Left colon (tissue), 2 donors: ENCODE measurements at places on chromosomes 13 and 19.

DNA sequence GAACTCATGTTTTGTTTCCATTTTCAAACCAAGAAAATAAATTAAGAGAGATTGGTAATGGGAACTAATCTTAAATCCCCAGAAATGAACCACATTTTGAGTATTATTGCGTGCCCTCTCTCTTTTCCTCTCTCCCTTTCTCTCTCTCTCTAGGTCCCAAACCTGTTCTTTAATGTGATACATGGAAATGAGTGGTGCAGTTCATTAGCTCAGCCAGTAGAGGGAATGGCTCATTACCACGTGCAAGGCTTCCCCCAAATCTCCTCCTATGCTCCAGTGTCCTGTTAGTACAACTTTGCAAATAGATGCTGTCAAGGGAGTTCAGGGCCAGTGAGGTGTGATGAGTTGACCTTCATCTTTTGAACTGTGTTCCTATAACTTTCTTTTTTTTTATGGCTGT is 178.4 kb downstream of the FGF9 start:
- DNase-seq: no peak

DNA sequence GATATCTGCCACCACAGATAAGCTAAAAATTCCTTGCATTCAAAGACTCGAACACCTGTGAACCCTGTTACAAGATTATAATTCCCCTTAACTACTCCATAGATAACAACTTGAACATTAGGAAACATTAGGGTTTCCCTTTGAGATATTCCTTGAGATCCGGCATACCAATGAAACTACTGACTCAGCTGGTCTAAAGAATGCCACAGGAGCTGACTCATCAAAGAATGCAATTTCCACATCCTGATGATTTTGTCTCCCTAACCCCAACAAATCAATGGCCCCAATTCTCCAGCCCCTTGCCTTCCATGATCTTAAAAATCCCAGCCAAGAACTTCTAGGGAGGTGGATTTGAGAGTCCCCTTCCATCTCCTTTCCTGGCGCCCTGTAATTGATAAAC is 35.6 kb upstream of the ZNF599 start:
- no peak for DNase-seq

DNA sequence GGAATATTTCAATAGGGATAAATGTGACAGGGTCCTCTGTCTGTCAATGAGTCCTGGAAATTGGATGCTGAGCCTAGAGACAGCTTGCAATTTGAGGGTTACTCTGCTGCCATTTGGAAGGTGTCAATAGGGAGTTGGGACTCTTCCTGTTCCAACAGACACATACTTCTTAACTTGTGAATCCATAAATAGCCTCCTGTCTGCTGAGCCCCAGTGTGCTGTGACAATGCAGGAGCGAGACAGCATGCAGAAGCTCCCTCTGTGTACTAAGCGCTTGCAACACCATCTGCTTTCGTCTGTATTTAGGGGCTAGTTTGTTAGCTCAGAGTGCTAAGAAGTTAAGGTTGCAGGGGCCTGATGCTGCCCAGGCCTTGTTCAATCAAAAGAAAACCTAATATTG is 58.5 kb upstream of the GPR12 start:
- no peak for DNase-seq

DNA sequence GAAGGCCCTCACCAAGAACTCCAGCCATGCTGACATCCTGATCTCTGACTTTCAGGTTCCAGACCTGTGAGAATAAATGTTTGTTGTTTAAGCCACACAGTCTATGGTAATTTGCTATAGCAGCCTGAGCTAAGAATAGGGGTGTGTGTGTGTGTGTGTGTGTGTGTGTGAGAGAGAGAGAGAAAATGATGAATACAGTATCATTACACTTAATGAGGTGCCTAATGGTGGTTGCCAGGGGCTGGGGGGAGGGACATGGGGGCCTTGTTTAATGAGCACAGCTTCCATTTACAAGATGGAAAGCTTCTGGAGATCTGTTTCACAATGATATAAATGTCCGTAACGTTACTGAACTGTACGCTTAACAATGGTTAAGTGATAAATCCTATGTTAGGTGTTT is 53.8 kb upstream of the LATS2 start:
- no peak for DNase-seq

DNA sequence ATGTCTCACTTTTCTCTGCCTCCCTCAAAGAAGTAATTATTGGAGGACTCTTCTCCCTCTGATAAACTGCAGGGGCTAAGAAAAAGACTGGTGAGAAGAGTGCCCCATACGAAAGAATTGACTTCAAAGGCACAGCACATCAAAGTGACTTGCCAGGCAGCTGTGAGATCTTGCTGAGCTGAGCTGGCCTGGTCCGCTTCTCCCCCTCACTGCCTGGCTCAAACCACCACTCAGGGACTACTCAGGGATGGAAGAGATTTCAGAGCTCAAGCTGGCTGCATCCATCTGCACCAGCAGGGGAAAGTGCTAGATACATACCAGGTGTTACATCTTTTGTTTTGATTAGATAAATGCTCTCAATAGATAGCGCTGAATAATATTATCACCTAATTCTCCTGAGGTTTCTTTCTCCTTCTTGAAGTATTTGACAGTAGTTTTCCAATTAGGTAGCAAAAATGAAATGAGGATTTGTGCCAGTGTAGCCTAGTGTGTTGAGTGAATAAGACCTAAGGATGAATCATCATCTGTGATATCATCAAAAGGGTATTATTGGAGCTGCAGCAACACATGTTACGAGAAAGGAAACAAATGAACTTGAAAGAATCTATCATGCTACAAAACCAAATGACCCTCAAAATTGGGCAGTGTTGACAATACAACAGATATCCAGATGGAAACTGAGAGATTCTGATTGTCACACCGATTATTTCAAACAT is 379.8 kb downstream of the TBC1D4 start:
- DNase-seq: no peak

DNA sequence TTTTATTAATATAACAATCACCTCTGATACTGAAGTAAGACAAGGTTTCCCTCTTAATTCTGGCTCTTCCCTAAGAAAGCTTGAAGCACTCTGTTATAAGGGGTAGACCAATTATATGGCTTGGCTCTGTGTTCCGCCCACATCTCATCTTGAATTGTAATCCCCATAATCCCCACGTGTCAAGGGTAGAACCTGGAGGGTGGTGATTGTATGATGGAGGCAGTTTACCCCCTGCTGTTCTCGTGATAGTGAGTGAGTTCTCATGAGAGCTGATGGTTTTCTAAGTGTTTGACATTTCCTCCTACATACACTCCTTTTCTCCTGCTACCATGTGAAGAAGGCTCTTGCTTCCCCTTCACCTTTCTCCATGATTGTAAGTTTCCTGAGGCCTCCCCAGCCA is 363.8 kb upstream of the PCDH20 start:
- no peak for DNase-seq

GRCh38 chr13:46149272-46150133 is 32.5 kb downstream of the LCP1 start:
- no peak for DNase-seq

DNA sequence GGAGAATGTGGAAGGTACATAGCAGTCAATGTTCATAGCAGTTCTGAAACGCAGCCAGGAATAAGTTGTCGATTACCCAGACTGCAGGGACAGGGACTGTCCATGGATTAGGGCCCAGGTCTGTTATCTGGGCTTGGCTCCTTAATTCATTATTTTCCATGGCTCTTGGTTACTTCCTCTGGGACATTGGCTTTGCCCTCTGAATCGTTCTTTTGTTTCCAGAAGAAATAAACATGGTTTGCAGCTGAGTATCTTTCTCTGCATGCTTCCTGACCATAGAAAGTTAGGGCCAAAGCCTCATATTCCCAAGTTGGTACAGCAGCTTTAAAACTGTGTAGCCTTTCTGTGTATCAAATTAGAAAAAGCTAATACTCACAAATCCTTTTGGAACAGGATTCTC is 121.7 kb upstream of the MAB21L1 start:
- no peak for DNase-seq

- DNase-seq: no peak
These were observed 44.3 kb downstream of the BBC3 start for GRCh38 chr19:47186446-47187334.

- peak; percentile 50 for DNase-seq
These were observed 1.2 kb downstream of the AP3D1 start for GRCh38 chr19:2149980-2150793.

GRCh38 chr19:10339380-10339960 is at the start of gene ICAM3:
TSS of gene ICAM3 (minus strand) at chr19:10339624. CDS start at chr19:10339614, 10 bp downstream.
- peak; percentile 44 for DNase-seq

DNA sequence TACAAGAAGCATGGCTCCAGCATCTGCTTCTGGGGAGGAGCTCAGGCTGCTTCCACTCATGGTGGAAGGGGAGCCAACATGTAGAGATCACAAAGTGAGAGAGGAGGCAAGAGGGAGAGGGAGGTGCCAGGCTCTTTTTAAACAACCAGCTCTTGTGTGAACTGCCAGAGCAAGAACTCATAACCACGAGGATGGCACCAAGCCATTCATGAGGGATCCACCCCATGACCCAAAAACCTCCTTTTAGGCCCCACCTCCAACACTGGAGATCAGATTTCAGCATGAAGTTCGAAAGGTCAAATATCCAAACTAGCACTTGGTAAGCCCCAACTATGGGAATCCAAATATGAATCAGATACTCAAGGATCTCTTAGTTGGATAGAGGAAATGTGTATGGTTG is 131.2 kb downstream of the RXFP2 start:
- no peak for DNase-seq

- DNase-seq: no peak
These were observed 106.9 kb downstream of the POSTN start for GRCh38 chr13:37491661-37492060.

DNA sequence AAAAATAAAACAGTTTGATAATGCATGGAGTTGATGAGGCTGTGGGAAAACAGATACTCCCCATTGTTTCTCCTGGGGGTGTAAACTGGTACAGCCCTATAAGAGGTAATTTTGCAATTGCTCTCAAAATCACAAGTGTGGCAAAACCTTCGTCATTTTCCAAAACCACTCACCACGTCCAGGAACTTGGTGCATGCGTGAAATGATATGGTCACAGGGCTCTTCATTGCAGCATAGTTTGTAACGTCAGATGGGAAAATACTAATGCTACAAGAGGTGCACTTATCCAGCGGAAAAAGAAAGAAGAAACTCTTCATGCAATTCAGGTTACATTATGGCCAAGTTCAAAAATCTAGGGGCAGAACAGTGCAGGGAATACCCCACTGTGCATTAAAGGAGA is 11.9 kb upstream of the PLAUR start:
- DNase-seq: no peak

DNA sequence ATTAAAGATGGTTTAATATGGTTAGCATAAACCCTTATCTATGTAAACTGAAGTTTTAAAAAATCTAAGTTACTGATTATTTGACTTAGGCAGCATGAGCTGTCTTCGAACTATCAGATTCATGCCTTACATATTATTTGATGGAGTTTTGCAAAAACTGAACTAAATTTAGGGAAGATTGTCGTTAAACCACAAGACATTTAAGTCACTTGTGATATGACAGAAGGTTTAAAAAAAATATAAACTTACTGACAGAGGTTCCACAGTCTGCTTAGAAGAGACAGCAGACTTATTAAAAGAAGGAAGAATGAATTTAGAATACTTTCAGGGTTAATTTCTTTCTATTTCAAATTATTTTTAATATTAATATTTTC is 110.9 kb upstream of the FRY start:
- DNase-seq: no peak

DNA sequence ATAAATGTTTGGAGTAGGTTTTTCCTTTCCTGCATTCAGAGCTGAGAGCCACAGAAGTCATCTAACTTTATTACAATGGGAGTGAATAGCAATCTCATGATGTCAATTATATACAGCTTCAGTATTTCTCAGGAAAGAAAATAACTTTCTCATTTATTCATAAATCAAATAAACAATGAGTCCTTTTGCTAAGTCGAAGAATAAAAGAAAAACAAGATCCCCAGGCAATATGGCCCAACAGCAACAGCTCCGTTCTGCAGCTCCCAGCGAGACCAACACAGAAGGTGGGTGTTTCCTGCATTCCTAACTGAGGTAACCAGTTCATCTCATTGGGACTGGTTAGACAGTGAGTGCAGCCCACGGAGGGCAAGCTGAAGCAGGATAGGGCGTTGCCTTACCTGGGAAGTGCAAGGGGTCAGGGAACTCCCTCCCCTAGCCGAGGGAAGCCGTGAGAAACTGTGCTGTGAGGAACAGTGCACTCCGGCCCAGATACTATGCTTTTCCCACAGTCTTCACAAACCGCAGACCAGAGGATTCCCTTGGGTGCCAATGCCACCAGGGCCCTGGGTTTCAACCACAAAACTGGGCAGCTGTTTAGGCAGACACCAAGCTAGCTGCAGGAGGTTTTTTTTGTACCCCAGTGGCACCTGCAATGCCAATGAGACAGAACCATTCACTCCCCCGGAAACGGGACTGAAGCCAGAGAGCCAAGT is 128.2 kb downstream of the SLITRK1 start:
- DNase-seq: no peak

DNA sequence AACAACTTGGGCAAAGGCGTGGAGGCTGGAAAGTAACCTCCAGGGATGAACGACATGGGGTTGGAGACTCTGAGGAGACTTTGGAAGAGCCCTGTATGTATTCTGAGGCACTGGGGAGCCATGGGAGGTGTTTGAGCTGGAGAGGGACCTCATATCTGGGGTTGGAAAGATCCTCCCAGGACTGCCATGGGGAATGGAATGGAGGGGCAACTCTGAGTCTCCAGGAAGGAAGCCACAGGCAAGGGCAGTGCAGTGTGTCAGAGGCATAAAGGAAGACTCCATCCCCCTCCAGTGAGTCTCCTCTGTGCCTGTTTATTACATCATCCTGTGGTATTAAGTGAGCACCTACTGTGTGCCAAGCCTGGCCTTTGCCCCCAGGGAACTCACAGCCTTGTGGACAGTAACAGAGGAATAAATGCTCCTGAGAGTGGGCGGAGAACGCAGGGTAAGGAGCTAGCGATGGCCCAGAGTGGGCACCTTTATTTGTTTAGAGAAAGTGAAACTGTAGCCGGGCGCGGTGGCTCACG is 7.7 kb downstream of the PEAK3 start:
- DNase-seq: no peak

DNA sequence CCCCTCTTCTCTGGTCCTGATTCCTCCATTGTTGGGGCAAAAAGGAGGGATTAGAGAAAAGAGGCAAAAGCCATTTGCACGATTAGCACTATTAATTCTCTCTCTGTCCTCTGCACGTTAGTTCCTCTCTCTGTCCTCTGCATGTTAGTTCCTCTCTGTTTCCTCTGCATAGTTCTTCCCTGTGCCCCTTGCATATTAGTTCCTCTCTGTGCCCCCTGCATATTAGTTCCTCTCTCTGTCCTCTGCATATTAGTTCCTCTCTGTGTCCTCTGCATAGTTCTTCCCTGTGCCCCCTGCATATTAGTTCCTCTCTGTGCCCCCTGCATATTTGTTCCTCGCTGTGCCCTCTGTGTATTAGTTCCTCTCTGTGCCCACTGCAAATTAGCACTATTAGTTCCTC is 847.2 kb upstream of the GPC6 start:
- no peak for DNase-seq

GRCh38 chr19:45368737-45369340 is 1.5 kb downstream of the ERCC2 start:
- no peak for DNase-seq

GRCh38 chr19:53977429-53977990 is 13.9 kb upstream of the CACNG6 start:
- peak; percentile 80 for DNase-seq

DNA sequence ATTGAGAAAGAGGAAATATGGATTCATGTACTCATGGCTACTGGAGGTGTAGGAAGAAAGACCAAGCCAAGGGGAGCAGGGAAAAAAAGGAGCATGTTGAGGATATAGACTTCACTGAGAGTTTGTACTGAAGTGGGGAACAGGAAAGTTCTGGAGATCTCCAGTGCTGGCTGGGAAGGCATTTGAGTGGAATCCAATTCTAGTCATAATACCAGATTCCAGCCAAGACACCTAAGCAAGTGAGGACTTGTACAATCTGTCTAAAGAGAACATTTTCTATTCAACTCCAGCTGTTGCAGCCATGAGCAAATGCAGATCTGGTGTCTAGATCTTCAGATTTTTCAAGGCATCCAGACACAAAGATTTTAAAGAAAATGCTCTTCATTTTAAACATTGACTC is 412.5 kb downstream of the OXGR1 start:
- DNase-seq: no peak
